Effector memory CD8-positive, alpha-beta T cell (primary cell): ENCODE measurements at places on chromosomes 5 and 9.

- DNase-seq, result no peak
Observed at GRCh38 chr5:41650131-41650530, 139.7 kb upstream of the PLCXD3 start.

DNA sequence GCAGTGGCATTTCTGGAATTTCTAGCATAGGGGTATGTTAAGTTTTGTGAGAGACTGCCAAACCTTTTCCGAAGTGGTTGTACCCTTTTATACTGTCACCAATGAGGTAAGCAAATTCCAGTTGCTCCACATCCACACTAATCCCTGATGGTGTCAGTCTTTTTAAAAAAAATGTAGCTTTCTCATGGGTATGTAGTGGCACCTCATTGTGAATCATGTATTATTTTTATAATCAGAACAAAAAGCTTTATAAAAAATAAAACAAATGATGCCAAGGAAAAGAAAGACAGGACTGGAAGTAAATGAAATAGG, 93.4 kb upstream of the CLINT1 start:
- DNase-seq, result no peak

DNA sequence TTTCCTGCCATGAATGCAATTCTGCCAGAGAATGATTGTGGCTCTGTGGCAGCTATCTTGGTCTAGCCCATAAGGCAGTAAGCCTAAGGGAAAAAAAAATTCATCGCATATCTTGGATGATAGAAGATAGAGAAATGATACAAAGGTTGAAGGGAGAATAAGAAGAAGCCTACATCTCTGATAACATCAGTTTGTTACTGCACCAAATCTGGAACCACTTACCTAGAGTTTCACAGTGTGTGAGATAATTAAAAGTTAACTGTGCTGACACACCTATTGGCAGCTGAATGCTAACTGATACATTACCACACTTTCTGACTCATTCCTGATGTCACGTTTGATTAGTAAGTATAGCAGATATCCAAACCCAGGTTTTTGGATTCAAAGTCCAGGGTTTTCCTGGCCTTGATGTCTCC, 91.6 kb upstream of the TAF11L2 start:
- no peak for DNase-seq

- DNase-seq, result no peak
Observed at GRCh38 chr5:16735101-16736060, 118.6 kb upstream of the RETREG1 start.

DNA sequence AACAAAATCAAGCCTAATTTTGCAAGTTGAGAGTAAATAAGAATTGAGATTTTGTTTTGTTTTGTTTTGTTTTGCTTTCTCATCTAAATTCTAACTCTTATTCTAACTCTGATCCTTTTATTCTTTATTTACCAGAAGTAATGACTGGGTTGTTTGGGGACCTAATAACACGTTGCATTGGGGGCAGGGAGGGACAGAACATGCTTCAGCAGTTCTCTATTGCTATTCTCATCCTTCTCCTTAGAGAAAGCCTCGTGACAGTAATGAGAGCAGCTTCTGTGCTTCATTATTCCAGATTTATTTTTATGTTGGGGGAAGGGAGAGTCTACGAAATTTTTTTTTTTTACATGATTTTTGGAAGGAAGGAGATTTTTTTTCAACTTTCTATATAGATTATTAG, 21.1 kb downstream of the CPEB4 start:
- DNase-seq, result no peak

- DNase-seq, result no peak
Observed at GRCh38 chr5:143922718-143923117, 110.8 kb downstream of the HMHB1 start.

GRCh38 chr5:121873409-121873808, 21.7 kb downstream of the FTMT start:
- DNase-seq, result no peak
